Fibroblast of lung (primary cell): ENCODE measurements at places on chromosomes 5 and 9. TPM values are rescaled to one million over a fixed set of nuclear protein-coding genes. Genes with fewer than 3 reads are reported as not detected.
A peak's percentile ranks its signal among the peaks of the same experiment; 100 is the strongest.

GRCh38 chr5:15535938-15536337 lies 36.0 kb downstream of the FBXL7 start:
- DNase-seq: no peak

Gene CARTPT
- total RNA-seq: not detected in 2 replicates

GRCh38 chr5:53357439-53357838 lies 123.0 kb upstream of the FST start:
- no peak for DNase-seq

Gene SPINK5
- total RNA-seq: not detected in 2 replicates

GRCh38 chr5:119656023-119656422 lies 26.7 kb downstream of the FAM170A start:
- no peak for DNase-seq

Gene ALDH1A1
- 45.2 and 46.1 TPM in 2 replicates for total RNA-seq

- no peak for DNase-seq
Measured at GRCh38 chr5:58358501-58359178, 101.2 kb downstream of the PLK2 start.

DNA sequence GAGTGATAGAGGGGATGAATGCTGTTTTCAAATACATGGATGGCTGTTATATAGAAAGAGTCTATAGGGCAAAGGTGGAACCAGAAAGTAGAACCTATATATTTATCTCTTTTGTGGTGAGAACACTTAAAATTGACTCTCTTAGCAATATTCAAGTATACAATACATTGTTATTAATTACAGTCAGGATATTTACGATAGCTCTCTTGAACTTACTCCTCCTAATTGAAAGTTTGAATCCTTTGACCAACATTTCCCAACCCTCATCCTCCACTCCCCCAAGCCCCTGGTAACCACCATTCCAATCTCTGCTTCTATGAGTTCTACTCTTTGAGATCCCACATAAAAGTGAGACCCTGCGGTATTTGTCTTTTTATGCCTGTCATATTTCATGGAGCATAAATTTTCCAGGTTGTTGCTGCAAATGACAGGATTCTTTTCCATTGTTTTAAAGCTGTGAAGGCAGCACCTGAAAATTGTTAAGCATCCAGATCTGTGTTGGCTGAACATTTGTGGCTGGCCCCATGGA lies 41.5 kb downstream of the ALDH1A1 start:
- DNase-seq: no peak

Gene PCDHB4
- total RNA-seq: 0.50 and 0.51 TPM in 2 replicates

DNA sequence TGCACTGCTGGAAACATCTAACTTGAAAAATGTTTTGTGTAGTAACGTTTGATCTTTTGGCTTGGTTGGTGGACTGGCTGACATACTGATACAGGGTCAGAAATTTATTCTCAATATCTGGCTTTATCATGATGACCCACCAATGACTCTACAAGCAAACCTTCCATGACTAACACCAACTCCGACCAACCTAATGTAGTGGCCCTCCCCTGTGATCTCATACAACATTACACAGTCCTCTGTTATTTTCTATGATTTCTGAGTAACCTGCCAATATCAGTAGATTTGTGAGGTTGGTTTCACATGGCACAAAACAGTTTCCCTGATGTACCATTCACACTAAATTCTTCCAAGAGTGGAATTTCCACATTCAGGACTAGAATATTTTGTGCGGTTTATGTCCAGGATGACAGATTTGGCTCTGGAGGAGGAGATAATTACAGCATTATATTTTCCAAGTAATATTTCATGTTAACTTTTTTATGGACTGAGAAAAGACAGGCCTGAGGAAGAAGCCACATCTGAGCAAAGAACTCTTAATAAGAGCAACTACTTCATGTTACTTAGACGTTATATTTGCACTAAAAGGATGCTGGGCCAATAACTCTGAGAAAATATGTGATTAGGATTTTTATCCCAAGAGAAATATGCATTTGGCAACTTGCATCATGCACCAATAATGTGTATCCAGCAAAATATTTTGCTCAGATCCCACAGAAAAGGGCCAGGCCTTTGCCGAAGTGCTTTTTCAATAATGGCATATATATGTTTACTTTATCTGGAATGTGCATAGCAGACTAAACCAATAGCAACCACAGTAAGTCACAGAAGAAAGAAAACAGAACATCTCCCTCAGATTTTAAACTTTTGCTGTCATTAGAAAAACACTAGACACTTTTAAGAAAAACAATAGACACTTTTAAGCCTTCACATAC lies 273.4 kb downstream of the KCNN2 start:
- DNase-seq: no peak

GRCh38 chr9:35905912-35906679 lies at the start of gene HRCT1:
TSS of gene HRCT1 (plus strand) at chr9:35906202. CDS start at chr9:35906288, 86 bp downstream.
- peak; percentile 97 for DNase-seq

- no peak for DNase-seq
Measured at GRCh38 chr5:146425023-146425422, 22.1 kb upstream of the TCERG1 start.

DNA sequence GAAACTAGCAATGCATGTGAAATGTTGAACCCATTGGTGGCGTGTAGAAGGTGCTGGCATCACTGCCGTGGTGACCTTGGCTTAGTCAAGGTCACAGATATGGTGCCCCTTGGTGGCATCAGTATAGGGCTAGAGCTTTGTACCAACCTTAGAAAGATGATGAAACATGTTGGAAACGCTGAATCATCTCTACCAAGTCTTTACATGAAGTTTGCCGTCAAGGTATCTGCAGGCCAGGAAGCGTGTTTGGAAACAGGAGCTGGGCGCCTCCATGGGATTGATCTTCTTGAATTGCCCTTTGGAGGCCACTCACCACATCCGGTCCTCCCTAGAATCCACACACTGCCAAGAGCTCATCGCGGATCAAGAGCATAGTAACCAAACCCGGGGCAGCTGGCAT lies 16.9 kb upstream of the BOD1 start:
- no peak for DNase-seq

GRCh38 chr5:113053511-113053995 lies 77.0 kb downstream of the DCP2 start:
- peak; percentile 64 for DNase-seq

DNA sequence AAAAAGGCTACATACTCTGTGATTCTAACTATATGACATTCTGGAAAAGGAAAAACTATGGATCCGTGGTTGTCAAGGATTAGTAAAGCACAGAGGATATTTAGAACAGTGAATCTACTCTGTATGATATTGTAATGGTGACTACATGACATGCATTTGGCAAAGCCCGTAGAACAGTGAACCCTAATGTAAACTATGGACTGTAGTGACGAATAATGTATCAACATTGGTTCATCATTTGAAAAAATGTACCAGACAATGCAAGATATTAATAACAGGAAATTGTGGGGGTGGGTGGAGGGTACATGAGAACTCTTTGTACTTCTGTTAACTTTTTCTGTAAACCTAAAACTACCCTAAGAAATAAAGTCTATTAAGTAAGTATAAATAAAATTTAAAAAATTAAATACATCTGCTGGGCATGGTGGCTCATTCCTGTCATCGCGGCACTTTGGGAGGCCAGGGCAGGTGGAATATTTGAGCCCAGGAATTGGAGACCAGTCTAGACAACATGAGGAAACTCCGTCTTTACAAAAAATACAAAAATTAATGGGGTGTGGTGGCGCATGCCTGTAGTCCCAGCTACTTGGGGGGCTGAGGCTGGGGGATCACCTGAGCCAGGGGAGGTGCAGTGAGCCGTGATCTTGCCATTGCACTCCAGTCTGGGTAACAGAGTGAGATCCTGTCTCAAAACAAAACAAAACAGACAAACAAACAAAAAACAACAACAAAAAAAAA lies 101.7 kb upstream of the TBC1D2 start:
- DNase-seq: peak; percentile 88

Gene NR2F1
- 63.7 and 90.8 TPM in 2 replicates for total RNA-seq

DNA sequence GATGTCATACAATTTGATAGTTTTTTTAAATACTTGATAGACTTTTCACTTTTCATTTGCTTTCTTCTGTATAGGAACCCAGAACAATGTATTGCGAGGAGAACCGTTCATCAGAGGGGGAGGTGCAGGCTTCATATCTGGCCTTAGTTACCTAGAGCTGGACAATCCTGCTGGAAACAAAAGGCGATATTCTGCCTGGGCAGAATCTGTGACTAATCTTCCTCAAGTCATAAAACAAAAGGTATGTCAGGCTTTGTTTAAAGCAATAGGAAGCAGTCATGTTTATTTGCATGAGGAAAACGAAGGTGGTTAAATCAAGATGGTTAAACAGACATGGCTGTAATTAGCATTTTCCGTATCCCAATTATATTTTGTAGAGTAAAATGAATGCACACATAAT lies 46.0 kb downstream of the C7 start:
- no peak for DNase-seq

DNA sequence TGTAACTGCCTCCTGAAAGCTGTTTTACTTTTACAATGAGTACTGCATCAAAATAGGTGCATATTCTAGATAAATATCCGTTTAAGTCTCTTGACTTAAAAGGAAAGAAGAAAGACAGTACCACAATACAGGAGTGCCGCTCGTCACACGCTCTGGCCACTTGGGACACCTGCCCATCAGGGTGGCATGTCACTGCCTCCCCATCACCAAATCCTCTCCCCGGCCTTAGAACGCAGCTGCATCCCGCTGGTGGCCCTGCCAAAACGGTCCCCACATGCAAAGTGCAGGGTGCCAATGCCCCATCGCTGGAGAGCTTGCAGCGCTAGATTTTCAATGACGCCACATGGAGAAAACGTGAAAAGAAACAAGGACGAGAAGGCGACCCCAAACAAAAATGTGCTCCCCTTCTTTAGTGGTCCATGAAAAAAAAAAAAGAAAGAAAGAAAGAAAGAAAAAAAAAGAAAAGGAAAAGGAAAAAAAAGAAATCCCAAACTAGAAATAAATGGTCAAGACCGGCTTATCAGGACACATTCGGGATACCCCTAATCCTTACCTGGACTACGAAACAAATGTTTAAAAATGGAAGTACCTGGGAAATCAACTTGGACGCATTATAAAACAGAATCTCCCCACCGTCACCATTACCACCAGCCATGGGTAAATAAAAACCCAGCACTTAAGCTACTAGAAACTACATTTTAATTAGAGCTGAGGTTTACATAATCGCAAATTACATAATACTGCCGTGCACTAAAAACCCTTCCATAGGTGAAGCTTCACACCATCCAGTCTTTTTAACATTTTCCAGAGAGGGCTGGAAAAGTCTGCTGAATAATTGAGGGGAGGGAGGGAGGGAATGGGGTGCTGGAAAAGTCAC lies 1.0 kb downstream of the ANKH start:
- DNase-seq: no peak

Gene PCDHGB5
- 17.5 and 21.5 TPM in 2 replicates for total RNA-seq

DNA sequence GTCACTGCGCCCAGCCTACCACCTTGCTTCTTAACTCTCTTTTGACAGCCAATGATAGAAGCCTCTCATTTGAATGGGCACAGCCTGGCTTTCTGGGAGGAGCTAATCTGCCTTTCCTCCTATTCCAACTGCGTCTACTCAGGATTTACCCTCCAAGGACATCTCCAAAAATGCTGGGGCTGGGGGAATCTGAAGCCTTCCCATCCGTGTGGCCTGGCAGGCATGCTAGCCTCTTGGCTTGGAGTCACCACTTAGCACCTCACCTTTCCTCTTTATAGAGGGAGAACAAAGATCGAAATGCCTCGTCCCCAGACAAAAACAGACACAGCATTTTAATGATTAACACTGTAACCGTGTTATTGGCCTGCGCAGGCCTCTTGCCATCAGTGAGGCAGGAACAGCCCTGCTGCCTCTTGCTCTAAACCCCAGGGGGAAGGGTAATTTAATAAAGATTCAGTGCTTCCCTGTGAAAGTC lies 108.2 kb upstream of the KLF4 start:
- no peak for DNase-seq

Gene TMEM215
- total RNA-seq: not detected in 2 replicates

GRCh38 chr5:38347040-38347763 lies 88.8 kb downstream of the EGFLAM start:
- DNase-seq: no peak

Gene PCDHB16
- total RNA-seq: 0.51 and 1.5 TPM in 2 replicates

Gene FBXL7
- total RNA-seq: 3.3 and 6.4 TPM in 2 replicates

- DNase-seq: peak; percentile 95
Measured at GRCh38 chr5:103849934-103850333, 287.3 kb upstream of the NUDT12 start.

DNA sequence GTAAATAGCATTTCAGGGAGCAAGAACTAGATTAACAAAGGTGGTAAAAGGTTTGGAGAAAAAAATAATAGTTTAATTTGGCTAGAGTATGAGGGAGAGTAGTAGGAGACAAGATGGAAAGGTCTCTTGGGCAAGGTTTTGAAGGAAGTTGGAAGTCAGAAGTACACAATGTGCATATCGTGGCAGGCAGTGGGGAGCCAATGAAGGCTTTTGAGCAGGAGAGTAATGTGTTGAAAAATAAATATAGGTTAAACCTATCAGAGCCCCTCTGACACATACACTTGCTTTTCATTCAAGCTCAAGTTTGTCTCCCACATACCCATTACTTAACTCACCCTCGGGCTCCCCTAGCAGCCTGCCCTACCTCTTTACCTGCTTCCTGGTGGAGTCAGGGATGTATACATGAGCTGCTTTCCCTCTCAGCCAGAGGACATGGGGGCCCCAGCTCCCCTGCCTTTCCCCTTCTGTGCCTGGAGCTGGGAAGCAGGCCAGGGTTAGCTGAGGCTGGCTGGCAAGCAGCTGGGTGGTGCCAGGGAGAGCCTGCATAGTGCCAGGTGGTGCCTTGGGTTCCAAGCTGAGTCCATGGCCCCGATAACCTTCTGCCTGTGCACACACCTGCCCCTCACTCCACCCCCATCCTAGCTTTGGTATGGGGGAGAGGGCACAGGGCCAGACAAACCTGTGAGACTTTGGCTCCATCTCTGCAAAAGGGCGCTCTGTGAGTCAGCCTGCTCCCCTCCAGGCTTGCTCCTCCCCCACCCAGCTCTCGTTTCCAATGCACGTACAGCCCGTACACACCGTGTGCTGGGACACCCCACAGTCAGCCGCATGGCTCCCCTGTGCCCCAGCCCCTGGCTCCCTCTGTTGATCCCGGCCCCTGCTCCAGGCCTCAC lies at the start of gene CA9:
Gene CA9 (plus strand): TSS at position 797 of the 893 bp plus-strand sequence. CDS start 32 bp downstream, at position 829.
- no peak for DNase-seq

DNA sequence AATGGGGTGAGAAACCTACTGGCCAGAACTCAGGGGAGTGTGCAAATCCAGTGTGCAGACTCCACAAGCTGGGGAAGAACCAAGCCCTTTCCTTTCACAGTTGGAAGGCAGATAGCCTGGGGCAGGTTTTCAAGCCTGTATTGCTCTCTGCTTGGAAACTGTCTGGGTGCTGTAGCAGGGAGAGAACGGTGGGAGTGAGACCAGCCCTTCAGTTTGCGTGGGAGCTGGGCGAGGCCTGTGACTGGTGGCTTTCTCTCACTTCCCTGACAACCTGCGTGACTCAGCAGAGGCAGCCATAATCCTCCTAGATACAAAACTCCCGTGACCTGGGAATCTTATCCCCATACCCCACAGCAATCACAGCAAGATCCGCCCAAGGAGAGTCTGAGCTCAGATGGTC lies 44.9 kb upstream of the SNCAIP start:
- no peak for DNase-seq
